GM23338 (cell line): ENCODE measurements at places on chromosomes 13 and 19. TPM values are rescaled to one million over a fixed set of nuclear protein-coding genes. Genes with fewer than 3 reads are reported as not detected.

Gene IGLON5
- 5.0 and 5.4 TPM in 2 replicates for polyA plus RNA-seq

Gene APOC4
- not detected in 2 replicates for polyA plus RNA-seq

Gene GET3
- 89.5 and 90.4 TPM in 2 replicates for polyA plus RNA-seq

Gene GPR4
- polyA plus RNA-seq = 0.06 and 0.59 TPM in 2 replicates

Gene TEKTIP1
- 0.50 TPM in 1 of 2 replicates, not detected in the other for polyA plus RNA-seq

Gene CGB8
- not detected in 2 replicates for polyA plus RNA-seq

Gene ZNF682
- polyA plus RNA-seq = 38.3 and 45.1 TPM in 2 replicates

Gene PNMA8B
- 0.44 and 0.80 TPM in 2 replicates for polyA plus RNA-seq

Gene RNF126
- polyA plus RNA-seq = 91.7 and 95.7 TPM in 2 replicates

Gene CEACAM4
- not detected in 2 replicates for polyA plus RNA-seq

Gene SLC7A1
- 22.1 and 23.0 TPM in 2 replicates for polyA plus RNA-seq

Gene CACNG7
- 9.4 and 9.8 TPM in 2 replicates for polyA plus RNA-seq

Gene HTR2A
- polyA plus RNA-seq = not detected in 2 replicates

Gene B3GNT3
- polyA plus RNA-seq = 0.90 and 0.99 TPM in 2 replicates

Gene HSD17B14
- polyA plus RNA-seq = 11.6 and 11.7 TPM in 2 replicates

Gene TRIM13
- 22.1 and 23.0 TPM in 2 replicates for polyA plus RNA-seq

Gene KIR3DL1
- not detected in 2 replicates for polyA plus RNA-seq

Gene TPTE2
- polyA plus RNA-seq = not detected in 2 replicates

Gene TNNT1
- polyA plus RNA-seq = 139 and 150 TPM in 2 replicates

Gene RXFP2
- polyA plus RNA-seq = not detected in 2 replicates
